ENCODE measurements at places on chromosomes 16 and 17.

- DNase-seq, result no peak
Observed at GRCh38 chr17:12727076-12727760, 61.5 kb downstream of the MYOCD start.

GRCh38 chr17:75821552-75821951, 22.7 kb downstream of the UNC13D start:
- no peak for DNase-seq

GRCh38 chr17:9805769-9806168, 14.4 kb upstream of the DHRS7C start:
- no peak for DNase-seq

DNA sequence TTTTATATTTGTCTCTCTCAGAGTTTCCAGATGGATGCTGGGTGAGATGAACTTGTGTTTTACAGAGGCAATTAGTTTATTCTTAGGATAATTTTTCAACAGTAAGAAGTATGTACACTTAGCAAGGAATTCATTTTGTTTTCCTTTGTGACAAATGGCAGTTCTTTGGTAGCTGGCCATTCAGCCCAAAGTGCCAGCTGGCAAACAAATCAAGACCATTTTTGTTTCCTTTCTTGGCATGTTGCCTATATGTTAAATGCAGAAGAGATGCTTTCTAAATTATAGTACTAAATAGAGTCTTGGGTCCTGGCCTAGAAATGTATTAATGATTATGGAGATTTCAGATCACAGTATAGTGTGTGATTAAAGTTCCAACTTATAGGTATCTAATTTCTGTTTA, 337.1 kb downstream of the CNTNAP4 start:
- DNase-seq, result no peak

GRCh38 chr16:23369416-23369815, 67.3 kb downstream of the SCNN1B start:
- DNase-seq, result no peak
